Osteocyte (in vitro differentiated cells): ENCODE measurements at places on chromosomes 1 and 21. TPM values are rescaled to one million over a fixed set of nuclear protein-coding genes. Genes with fewer than 3 reads are reported as not detected.

GRCh38 chr1:3775490-3776230 is 3.1 kb downstream of the SMIM1 start:
- DNase-seq = peak; percentile 82

- DNase-seq = no peak
These were observed 41.0 kb upstream of the IFFO2 start for GRCh38 chr1:18997508-18997907.

- no peak for DNase-seq
These were observed 22.1 kb upstream of the SH3D21 start for GRCh38 chr1:36284061-36284460.

WNT2B gene
- 2.3 TPM in 2 replicates for total RNA-seq

DNA sequence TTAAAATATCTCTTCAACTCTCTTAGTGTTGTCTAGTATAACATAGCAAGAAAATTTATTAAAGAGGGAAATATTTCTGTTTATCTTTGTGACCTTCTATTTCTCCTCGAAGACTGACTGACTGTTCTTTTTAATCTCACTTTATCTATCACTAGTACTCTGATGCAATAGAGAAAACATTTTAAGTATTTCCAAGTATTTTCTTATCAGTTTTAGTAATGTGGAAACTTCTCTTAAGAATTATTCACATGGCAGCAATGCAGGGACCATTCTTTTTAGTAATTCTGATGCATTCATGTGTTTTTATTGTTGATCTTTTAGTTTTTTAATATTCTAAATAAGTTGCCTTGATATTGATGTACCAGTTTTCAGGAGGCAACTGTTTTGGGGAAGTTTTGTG is 115.7 kb downstream of the NEK7 start:
- DNase-seq = no peak

DNA sequence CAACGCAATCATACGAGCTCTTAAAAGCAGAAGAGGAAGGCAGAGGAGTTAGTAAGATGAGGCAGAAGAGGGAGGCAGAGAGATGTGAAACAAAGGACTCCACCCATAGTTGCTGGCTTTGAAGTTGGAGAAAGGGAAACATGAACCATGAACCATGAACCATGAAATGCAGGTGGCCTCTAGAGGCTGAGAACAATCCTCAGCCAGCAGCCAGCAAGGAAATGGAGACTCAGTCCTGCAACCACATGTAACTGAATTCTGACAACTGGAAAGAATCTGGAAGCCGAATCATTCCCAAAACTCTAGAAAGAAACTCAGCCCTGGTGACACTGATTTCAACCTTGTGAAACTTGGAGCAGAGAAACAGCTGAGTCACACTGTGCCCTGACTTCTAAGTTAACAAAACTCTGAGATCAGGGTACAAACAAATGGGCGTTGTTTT is 10.1 kb downstream of the DIPK1A start:
- no peak for DNase-seq
